RPMI7951 (cell line): ENCODE measurements at places on chromosomes 11 and 22. TPM values are rescaled to one million over a fixed set of nuclear protein-coding genes. Genes with fewer than 3 reads are reported as not detected.

NEFH gene
- total RNA-seq = under 0.01 and 0.20 TPM in 2 replicates

ZBTB16 gene
- total RNA-seq = not detected in 2 replicates

TMEM45B gene
- total RNA-seq = not detected in 2 replicates

ELF5 gene
- 3.2 and 4.2 TPM in 2 replicates for total RNA-seq

SCO2 gene
- total RNA-seq = 5.0 and 9.2 TPM in 2 replicates

PKP3 gene
- total RNA-seq = 0.84 and 2.9 TPM in 2 replicates

RHBDD3 gene
- 10.5 and 12.3 TPM in 2 replicates for total RNA-seq

DLAT gene
- 55.1 and 72.1 TPM in 2 replicates for total RNA-seq

OR6T1 gene
- not detected in 2 replicates for total RNA-seq

IFITM5 gene
- not detected in 2 replicates for total RNA-seq

ARVCF gene
- total RNA-seq = 0.98 and 2.8 TPM in 2 replicates

SLC22A8 gene
- total RNA-seq = not detected in 2 replicates

RIC3 gene
- total RNA-seq = not detected in 2 replicates

RTN4R gene
- total RNA-seq = 0.12 and 0.39 TPM in 2 replicates

OR4C3 gene
- total RNA-seq = not detected in 2 replicates

IFTAP gene
- total RNA-seq = 40.8 and 58.0 TPM in 2 replicates

OR52E4 gene
- total RNA-seq = not detected in 2 replicates

LMO2 gene
- 0.12 and 0.59 TPM in 2 replicates for total RNA-seq

CSF2RB gene
- not detected in 2 replicates for total RNA-seq

TTLL1 gene
- total RNA-seq = 3.7 and 5.0 TPM in 2 replicates

PRG3 gene
- total RNA-seq = not detected in 2 replicates

APLNR gene
- total RNA-seq = not detected in 2 replicates

CASTOR1 gene
- total RNA-seq = 9.6 and 16.6 TPM in 2 replicates

PLAAT2 gene
- not detected in 2 replicates for total RNA-seq

ATG13 gene
- total RNA-seq = 32.5 and 43.3 TPM in 2 replicates
